ENCODE measurements at places on chromosomes 2 and 18.

- DNase-seq = no peak
Measured at GRCh38 chr2:178155524-178155923, 38.8 kb upstream of the OSBPL6 start.

GRCh38 chr2:47404356-47404755 lies 1.4 kb downstream of the MSH2 start:
- DNase-seq = no peak

DNA sequence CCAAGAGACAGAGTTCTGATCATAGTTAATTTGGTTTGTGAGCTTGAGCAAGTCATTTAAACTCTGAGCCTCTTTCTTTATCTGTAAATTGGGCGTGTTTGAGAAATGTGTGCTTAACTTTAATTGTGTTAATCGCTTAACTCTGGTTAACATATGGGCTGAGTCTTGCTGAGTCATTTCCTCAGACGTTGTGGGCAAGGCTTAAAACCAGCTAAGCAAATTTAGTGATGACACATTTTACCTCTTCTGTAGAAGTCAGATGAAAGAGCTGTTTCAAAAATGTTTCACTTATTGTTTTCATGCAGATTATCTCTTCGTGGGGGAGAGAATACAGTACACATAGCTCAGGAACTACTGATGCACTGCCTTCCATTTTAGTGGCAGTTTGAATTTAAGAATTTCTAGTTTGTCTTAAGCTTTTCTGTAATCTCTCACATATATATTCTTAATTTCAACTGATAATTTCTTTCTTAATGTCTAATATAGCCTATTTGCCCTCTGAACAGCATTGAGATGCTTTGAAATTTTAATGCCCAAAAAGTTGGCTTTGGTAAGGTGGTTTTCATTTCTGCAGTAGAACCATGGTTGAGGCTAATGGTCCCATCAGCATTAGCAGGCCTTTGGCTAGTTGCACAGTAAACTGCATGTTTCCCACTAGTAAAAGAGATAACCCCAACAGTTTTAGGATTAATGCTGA lies 34.9 kb downstream of the RAB10 start:
- DNase-seq = no peak

DNA sequence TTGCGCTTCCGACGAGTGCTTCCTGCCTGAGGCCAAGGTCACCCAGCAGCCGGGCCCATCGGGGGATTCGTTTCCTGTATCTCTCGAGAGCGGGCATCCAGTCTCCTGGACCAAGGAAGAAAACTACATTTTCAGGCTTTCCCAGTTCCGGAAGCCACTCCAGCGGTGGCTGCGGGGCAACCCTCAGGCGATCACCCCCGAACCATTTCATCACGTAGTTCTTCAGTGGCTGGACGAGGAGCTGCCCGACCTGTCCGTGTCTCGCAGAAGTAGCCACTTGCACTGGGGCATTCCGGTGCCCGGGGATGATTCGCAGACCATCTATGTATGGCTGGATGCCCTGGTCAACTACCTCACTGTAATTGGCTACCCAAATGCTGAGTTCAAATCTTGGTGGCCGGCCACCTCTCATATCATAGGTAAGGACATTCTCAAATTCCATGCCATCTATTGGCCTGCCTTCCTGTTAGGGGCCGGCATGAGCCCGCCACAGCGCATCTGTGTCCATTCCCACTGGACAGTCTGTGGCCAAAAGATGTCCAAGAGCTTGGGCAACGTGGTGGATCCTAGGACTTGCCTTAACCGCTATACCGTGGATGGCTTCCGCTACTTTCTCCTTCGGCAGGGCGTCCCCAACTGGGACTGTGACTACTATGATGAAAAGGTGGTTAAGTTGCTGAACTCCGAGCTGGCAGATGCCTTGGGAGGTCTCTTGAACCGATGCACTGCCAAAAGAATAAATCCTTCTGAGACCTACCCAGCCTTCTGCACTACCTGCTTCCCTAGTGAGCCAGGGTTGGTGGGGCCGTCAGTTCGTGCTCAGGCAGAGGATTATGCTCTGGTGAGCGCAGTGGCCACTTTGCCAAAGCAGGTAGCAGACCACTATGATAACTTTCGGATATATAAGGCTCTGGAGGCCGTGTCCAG lies 1.0 kb downstream of the MARS2 start:
- DNase-seq = peak; percentile 30

DNA sequence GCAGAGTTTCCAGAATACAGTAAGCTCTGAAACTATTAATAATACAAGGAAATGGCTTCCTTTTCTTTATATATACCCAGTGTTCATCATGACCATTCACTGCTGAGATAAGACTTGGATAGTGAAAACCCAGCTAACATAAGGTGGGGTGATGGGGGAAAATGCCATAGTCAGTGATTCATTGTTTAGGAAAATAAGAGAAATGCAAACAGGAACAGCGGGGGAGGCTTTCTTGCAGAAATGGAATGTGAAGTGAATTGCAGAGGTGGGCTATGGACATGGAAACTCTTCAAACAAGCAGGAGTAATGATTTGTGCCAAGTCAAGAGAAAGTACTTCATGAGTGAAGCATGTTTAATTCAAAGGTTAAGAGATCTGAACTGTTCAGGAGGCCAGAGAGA lies 519.4 kb downstream of the TDRD15 start:
- DNase-seq = no peak

GRCh38 chr2:30514134-30514847 lies 67.2 kb downstream of the LCLAT1 start:
- no peak for DNase-seq

DNA sequence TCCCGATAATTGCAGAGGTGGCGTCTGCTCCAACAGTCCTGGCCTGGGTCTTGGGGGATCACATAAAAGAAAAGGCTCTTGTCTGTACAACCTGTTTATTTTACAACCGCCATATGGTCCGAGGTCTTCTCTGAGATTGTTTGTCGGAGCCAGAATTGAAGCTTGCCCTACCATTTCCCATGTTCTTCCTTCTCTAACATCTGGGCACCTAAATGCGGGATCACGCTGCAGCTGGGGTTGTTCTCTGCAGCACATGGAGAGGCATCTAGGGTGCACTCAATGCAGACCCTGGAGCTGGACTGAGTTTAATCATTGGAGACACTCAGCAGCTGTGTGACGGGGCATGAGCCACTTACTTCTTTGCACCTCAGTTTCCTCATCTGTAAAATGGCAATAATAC lies 107.7 kb downstream of the ACKR3 start:
- peak; percentile 10 for DNase-seq

DNA sequence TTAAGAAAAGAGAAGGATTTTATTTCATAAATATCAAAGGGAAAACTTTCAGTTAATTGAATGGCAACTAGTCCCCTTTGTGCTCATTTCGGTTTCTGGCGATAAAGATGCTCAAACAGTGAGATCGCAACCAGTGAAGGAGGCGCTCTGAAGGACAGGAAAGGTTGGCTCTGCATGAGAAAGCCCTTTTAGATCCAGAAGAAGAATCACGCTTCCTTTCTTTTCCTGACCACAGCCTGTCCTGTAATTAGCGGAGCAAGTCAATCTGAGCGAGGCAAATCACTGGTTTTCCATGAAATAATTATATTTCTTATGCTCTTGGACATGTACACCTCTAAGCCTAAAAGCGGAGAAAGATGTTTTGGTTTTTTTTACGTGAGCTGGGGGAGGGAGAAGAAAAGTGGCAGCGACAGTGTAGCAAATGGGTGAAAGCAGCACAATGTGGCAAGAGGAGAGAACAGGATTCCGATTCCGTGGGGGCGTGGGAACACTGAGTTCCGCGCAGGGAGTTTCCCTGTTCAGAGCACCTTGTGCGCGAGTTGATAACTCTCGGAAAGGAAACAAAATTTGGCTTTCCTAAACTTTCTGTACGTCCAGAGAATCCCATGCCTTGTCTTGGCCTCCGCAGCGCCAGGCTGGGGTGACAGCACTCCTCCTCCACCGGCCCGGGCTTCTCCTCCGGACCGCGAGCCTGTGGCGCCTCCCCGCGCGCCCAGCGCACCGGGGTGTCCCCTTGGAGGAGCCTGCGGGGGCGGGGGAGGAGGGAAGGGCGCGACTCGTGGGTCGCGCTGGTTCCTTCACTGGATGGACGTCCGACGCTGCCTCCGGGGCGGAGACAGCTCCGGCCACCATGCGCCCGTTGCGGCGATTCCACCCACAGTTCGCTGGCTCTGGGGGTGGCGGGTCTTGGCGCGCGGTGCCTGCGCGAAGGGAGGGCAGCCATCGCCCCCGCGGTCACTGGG lies 620 bp upstream of the SLC9A2 start:
- peak; percentile 45 for DNase-seq

- no peak for DNase-seq
Measured at GRCh38 chr18:54679318-54680149, 88.5 kb downstream of the DYNAP start.

- no peak for DNase-seq
Measured at GRCh38 chr2:29747786-29748470, 173.5 kb downstream of the ALK start.
